ENCODE measurements at places on chromosomes 2 and 18.

- no peak for DNase-seq
These were observed 144.4 kb upstream of the TWIST2 start for GRCh38 chr2:238703436-238703835.

DNA sequence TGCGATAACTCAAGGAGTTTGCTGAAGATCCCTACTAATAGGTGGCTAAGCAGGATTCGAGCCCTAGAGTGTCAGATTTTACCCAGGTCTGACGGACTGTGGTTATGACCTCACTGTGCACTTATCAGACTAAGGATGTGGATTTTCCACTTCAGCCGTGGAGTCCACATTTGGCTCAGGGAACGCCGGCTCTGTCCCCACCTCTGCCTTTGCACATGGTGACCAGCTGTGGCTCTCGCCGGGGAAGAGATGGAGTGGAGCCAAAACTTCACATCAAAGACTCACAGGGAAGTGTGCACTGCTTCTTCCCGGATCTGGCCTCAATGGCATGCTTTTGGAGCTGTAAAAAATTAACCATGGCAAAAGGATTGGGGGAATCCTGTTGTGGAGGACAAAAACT lies 249.3 kb upstream of the APCDD1 start:
- DNase-seq: no peak

GRCh38 chr2:120548627-120549608 lies 186.8 kb upstream of the GLI2 start:
- DNase-seq: no peak

DNA sequence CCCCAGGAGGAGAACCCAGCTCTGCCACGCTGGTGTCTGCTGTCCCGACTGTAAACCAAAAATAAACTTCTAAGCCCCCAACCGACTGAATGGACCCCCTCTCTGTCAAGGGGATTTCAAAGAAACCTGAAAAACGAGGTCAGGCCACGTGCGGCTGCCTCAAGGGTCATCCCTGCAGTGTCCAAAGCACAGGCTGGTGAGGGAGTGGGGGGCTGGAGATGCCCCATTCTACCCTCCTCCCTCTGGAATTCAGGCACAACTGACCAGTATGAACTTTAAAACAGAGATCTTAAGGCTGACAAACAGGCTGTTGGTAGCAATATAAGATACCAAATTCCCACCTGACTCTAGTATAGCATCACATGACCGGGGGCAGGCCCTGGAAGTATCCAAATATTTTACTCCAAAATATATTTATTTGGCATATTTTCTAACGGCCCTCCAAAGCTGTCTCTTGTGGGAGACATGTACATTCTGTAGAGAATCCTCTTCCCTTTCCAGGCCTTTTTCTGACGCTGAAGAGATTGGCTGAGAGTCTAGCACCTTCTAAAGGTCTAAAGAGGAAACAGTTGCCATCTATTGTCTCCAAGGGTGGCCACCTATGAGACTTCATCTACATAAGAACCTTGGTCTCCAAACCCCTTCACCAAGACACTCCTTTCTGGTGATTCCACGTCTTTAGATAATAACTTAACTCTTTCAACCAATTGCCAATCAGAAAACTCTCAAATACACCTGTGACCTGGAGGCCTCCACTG lies 40.4 kb upstream of the CTDP1 start:
- DNase-seq: no peak

DNA sequence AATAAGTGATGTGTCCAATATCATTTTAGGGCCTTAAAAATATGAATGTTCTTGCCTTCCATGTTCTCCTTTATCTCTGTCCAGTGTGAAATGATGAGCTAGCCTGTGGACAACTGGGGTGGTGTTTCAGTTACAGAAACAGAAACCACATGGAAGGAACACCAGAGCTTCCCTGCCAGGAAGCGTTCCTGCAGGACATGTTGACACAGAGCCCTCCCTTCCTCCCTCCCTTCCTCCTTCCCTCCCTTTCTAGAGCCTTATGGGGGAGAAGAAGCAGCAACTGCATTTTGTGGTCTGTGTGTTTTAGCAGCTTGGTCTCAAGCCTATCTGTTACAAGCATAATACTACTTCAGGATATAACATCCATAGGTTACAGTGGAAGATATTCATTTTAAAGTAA lies 539.7 kb upstream of the NETO1 start:
- DNase-seq: no peak

All from endothelial cell (in vitro differentiated cells).